ENCODE measurements at places on chromosomes 3 and 15.
A peak's percentile ranks its signal among the peaks of the same experiment; 100 is the strongest.

DNA sequence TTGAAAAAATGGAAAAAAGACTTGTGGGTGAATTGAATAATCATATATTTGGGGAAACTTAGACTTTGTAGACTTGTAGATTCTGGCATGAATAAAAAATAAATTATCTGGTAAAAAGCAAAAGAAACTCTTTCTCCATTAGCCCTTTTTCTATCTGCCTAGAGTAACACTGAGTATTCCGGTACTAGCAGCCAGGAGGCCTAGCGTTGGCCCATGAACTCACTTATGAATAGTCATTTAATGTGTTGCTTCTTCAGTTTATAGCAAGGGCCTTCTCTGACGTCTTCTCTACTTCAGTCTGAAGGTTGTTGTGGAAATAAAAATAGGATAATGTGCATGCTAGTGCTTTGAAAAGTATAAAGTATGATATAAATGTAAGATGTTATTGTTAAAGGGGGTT, 851.2 kb upstream of the NR2F2 start:
- no peak for DNase-seq

GRCh38 chr3:12705981-12706380, 42.1 kb upstream of the RAF1 start:
- DNase-seq = no peak

DNA sequence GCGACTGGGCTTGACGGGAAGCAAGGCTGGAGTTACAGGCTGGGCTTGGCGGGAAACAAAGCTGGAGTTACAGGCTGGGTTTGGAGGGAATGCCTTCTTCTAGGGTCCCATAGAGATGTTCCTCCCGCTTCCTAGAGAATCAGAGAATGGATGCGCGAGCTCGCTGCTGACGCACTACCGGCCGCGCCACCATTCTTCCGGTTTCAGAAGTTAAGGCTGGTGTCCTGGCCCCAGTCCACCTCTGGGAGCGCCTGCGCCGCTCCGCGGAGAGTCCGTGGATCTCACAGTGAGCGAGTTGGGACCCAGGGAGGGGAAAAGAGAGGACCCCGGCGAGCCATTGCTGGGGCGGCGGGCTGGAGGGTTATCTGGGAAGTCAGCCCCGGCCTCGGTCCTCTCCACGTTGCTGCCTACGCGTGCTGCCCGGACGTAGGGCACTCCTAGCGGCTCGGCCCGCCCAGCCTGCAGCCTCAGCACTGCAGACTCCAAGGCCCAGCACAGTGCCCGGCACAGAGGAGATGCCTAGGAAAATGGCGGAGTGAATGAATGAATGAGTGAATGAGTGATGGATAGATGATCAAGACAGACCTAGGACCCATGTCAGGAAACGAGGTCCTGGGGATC, at the start of gene ZNF502:
TSS of gene ZNF502 (plus strand) at position 206 of the 621 bp plus-strand sequence. CDS start 7,602 bp downstream, outside the sequence.
- peak; percentile 47 for DNase-seq

DNA sequence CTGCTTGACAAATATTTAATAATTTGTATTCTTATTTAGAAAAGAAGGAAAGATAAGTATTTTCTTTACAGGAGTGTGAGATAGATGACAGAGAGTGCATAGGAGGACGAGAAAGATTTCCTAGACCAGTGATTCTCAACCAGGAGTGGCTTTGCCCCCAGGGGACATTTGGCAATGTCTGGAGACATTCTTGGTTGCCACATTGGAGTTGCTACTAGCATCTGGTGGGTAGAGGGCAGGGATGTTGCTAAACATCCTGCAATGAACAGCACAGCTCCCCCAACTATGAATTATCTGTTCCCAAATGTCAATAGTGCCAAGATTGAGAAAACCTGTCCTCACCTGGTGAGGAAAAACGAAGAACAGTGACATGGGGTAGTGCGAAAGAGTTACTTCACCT, 30.8 kb upstream of the MINAR1 start:
- DNase-seq = no peak

Measured in stimulated activated CD8-positive, alpha-beta memory T cell treated with anti-CD3 and anti-CD28 coated beads, Interleukin-15, amount 100 ng/mL, for 24 hours (primary cell).